ENCODE measurements at places on chromosomes 5 and 9.

DNA sequence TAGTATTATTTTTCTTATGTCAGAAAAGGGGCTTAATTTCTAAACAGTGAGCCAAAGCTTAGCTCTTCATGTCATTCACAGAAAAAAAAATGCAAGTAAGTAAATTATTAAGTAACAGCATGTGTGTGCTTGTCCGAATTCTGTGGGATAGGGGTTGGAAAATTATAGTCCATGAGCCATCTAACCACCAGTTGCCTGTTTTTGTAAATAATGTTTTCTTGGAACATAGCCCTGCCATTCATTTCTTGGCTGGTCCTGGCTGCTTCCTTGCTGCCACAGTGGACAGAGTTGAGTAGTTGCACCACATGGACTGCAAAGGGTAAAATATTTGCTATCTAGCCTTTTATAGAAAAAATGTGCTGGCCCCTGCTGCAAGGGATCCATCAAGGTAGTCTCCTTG lies 513.7 kb upstream of the WWC1 start:
- DNase-seq: no peak

DNA sequence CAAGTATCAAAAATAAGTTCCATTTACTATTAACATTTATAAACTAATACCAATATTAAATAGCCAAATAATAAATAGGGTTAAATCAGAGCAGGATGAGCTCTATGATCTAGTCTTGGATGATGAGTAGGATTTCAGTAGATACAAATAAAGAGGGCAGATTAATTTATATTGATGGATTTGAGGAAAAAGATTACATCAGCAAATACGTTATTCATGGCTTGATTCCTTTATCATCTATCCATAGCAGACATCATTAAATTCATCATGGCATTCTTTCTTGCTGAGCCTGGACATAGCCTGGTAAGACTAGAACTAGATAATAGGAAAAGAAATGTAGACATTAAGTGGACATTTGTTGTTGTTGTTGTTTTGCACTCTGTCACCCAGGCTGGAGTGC lies 13.4 kb upstream of the MSMP start:
- DNase-seq: no peak

GRCh38 chr9:125346080-125346732 lies 84.6 kb downstream of the GAPVD1 start:
- DNase-seq: no peak

DNA sequence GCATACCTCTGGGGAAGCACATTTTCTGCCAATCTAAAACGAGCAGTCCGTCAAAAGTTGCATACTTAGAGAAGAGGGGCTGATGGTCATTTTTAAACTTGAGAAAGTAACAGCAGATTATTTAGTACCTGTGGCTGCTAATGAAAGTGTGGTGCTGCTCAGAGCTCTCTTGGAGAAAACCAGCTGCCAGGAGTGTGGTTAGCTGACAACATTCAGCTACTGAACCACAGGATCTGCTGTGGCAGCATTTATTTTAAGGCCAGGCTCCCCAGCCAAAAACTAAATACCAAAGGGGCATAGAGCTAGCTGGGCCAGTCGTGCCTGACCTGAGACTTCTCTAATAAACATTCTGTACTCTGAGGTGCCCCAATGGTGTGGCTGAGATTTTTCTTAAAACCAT lies 203.6 kb downstream of the EDIL3 start:
- DNase-seq: no peak

DNA sequence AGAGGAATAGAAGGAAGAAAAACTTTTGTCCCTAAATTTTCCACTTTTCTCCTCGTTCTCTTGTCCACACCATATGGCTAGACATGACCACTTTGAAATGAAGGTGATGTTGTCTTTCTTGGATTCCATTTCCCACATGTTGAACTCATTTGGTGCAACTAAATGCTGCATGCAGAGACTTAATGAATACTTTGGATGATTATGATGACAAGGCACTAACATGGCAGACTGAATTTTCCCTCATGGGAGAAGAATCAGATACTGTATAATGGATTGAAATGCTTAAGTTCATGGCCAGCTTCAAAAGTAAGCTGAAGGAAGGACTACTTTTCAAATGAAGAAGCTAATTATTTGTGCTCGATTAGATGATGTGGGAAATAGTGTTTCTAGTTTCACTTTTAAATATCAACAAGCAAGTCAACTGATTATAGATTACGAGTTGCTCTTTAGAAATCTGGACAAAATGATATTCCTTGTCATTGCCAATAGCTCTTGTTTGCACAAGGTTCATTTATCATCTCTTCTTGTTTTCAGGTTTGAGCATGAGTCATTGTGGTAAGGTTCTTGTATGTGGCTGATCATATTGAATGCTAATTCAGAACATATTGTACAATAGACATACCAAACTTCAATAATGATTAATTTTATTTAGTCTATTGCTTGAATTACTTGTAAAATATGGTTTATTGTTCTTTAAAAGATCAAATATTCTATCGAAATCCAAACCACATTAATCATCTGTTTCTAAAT lies 501.3 kb upstream of the FTMT start:
- no peak for DNase-seq

DNA sequence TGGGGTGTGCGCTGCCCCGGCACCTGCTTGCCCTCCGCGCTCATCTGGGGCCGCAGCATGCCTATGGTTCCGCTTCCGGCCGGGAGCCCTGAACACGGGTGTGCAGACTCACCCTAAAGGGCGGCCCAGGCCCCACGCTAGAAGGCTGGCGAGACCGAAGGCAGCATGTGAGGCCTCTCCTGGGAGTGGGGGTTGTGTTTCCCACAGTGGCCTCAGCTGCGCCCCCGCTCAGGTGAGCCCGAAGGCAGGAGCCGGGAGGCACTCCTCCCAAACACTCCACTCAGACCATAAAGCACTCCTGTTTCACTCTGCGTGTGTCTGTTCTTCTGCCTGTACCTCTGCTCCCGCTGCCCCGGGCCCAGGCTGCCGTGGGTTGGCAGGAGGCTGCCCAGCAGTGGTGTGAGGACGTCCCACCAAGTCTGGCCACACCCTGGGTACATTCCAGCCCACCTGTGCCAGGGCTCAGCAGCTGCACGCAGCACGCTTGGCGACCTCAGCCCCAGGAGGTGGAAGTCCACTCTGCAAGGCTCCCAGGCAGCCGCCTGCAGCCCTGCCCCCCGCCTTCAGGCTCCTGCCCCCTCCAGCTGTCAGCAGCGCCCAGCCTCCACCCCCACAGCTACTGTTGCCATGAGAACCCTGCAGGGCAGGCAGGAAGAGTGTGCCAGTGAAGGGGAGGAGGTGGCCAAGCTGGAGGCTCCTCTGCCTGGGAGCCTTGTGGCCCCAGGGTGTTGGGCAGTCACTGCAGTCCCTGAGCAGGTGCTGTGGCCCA lies 1.2 kb upstream of the AJM1 start:
- DNase-seq: no peak

All from thoracic aorta (tissue), 2 donors.